Activated CD4-positive, alpha-beta T cell treated with anti-CD3 and anti-CD28 coated beads, Interleukin-2, Interleukin-6, amounts not matched to agents 100 ng/mL and 50 ng/mL, durations not matched to agents 16 hours and 8 hours (primary cell): ENCODE measurements at places on chromosomes 7 and 10.

GRCh38 chr10:3040069-3040468, 27.3 kb upstream of the PFKP start:
- no peak for DNase-seq

- peak; percentile 16 for DNase-seq
These were observed 4.4 kb downstream of the RNF216 start for GRCh38 chr7:5776894-5777660.

DNA sequence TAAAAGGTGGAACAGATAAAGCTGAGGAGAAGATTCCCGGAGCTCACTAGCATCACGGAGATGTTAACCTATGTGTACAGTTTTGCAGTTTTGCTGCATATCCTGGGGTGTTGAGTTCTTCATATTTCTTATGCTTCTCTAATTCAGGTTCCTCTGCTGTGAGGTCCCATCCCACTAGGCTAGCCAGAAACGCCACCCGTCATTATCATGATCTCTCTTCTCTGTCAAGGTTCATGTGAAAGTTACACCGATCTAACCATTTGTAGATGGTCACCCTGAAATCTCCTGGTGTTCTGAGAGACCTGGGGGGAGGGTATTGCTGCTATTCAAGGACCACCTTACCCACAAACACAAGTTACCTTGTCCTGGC, 136.3 kb downstream of the CCDC71L start:
- no peak for DNase-seq

DNA sequence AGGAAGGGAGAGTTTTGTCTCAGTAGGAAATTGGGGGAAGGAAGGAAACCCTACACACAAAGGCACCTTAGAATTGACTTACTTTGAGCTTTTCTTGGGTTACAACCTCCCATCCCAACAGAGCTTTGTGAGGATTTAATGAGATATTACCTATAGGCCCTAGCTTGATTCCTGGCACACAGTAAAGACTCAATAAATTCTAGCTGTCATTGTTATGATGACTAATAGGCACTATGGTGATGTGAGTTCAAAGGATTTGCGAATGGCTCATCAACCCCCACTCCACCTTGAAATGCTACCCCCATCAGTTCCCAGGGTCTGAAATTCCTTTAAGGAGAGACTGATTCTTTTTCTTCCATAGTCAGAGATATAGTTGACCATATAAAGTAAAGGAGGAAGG, 67.9 kb upstream of the SMNDC1 start:
- no peak for DNase-seq

- DNase-seq = no peak
These were observed 506 bp downstream of the CTTNBP2 start for GRCh38 chr7:117872561-117873309.

DNA sequence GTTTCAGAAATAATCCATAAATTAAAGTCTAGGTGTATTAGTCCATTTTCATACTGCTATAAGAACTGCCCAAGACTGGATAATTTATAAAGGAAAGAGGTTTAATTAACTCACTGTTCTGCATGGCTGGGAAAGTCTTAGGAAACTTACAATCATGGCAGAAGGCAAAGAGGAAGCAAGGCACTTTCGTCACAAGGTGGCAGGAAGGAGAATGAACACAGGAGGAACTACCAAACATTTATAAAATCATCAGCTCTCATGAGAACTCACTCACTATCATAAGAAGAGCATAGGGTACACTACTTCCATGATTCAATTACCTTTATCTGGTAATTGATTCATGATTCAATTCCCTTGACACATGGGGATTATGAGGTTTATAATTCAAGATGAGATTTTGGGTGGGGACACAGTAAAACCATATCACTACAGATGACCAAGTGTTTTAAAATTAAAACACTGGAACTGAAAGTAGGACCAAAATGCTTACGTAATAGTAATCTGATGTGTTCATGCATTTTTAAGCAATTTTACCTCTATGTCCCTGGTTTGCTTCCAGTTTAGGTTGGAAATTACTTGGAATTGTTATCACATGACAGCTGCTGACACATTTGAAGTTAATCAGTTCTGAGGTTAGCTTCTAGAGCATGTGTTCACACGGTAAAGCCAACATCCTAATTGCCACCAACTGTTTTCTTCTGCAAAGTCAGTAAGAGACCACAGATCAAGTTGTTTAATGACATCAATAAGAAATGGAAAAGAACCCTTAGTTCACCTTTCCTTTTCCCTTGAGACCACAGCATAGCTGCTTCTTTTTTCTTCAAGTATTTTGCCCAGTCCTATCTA, 48.4 kb upstream of the SEMA3C start:
- DNase-seq = no peak

GRCh38 chr7:17746020-17746530, 194.2 kb downstream of the SNX13 start:
- no peak for DNase-seq

DNA sequence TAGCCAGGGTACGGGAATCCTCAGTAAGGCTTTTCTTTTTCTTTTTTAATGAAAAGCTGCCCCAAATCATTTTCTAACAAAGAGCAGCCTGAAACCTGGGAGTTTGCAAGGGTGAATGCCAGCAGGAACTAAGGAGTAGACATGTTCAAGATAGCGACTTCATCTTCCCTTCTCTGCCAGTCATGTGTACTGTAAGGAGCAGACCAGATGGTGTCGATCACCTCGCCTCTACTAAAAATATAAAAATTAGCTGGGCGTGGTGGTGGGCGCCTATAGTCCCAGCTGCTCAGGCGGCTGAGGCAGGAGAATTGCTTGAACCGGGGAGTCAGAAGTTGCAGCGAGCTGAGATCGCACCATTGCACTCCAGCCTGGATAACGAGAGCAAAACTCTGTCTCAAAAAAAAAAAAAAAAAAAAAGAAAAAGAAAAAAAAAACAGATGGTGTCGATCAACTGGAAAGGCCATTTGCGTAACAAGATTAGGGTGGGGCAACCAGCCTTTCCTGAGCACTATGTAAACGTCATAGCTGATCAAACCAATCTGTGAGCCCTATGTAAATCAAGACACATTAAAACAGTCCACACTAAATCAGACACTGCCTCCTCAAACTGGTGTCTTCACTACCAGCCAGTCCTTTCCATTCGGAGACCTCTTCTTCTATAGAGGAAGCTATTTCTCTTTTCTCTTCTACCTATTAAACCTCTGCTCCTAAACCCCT, 33.8 kb downstream of the NOLC1 start:
- DNase-seq = no peak

- DNase-seq = no peak
These were observed 134.0 kb downstream of the SEMA3E start for GRCh38 chr7:83514977-83515376.

GRCh38 chr7:128361411-128362379, at the start of gene PRRT4:
PRRT4 (minus strand) TSS chr7:128361690.
- DNase-seq = peak; percentile 31

DNA sequence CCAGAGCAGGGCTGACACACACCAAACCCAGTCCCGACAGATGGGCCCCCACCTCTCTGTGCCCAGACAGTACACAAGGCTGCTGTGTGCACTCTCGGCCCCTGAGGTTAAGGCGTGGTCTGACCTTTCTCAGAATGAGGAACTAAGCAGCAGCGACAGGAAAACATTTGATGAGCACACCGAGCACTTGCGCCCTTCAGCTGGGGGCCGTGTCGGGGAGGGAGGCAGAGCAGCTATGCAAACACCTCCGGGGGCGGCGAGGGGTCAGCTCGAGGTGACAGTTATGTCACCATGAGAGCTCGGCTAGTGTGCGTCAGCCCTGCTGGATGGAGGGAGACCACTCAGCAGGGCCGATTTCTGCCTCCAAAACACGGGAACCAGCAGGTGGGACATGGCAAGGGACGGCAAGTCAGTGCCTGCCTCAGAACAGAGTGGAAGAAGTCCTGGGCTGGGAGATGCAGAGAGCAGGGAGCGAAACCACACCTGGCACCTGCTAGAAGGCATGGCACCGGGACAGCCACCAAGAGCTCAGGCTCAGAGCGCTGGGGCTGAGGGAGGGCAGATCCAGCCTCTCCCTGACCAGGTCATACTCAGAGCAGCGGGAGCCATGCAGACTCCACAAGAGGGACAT, 57.4 kb downstream of the CHST15 start:
- DNase-seq = peak; percentile 40

DNA sequence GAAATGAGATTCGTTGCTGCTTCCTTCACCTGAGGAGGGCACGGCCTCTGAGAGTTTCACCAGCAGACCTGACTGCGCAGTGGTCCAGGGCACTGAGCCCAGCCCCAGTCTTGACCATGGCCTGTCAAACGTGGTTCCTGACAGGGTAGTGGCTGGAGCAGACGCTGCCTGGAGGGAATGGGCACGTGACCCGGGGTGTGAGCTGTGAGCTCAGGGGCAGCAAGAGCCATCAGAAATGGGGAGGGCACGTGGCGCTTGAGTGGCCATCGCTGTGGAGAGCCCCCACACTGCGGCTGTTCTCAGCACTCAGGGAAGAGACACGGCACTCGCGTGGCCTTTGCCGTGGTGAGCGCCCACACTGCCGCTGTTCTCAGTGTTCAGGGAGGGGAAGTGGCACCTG, 12.0 kb downstream of the FAM20C start:
- no peak for DNase-seq

DNA sequence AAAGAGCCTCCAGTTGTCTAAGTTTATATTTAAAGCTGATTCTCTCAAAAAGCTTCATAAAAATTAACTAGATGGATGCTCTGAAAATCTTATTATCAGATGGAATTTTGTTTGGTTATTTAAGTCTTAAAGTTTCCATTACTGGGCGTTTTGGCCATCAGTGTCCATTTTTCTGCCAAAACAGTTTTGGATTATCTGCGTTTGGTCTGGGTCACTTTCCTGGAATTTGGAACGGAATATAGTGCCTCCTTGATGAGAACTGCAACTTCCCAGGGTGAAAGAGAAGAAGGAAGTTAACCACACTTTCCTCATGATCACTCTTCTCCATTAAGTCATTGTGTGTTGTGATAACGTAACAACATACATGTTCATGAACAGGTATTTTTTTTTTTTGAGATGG, 764.9 kb upstream of the AUTS2 start:
- no peak for DNase-seq

GRCh38 chr7:51228386-51228958, 88.1 kb downstream of the COBL start:
- no peak for DNase-seq

- DNase-seq = no peak
These were observed 29.3 kb downstream of the DOCK4 start for GRCh38 chr7:112176693-112177415.

- no peak for DNase-seq
These were observed 35.8 kb upstream of the NPSR1 start for GRCh38 chr7:34622182-34622581.

DNA sequence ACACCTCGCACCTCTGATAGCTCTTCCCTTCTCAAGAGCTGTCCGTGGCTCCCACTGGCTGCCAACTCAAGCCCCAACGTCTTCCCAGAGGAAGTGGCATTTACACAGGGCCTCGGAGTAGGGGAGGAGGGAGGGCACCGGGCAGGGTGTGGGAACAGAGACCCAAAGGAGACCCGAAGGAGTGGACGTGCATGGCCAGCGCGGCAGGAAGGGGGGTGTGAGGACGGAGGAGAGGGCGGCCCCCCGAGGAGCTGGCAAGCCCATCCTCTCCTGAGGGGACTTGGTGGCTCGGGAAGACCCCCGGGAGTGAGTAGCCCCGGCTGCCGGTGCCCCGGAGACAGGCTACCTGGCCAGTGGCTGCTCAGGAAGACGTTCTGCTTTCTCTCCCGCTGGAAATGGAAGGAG, 85.9 kb downstream of the FOXL3 start:
- DNase-seq = no peak

DNA sequence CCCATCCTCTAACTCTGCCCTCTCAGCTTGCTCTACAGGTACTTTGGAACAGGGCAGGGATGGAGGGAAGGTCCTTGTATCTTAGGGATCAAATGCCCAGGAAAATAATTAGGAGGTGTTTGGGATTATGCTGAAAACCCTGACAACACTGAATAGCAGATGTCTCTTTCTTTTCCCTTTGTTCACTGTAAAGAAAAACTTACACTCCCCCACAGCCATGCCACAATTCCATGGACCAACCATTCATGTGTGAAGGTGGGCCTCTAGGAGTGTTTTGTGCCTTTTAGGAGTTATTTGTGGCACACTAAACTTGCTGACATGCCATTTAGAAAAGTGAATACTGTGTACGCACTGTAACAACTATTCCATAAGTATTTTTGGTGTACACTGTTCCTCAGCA, 108.1 kb downstream of the SNX10 start:
- no peak for DNase-seq

DNA sequence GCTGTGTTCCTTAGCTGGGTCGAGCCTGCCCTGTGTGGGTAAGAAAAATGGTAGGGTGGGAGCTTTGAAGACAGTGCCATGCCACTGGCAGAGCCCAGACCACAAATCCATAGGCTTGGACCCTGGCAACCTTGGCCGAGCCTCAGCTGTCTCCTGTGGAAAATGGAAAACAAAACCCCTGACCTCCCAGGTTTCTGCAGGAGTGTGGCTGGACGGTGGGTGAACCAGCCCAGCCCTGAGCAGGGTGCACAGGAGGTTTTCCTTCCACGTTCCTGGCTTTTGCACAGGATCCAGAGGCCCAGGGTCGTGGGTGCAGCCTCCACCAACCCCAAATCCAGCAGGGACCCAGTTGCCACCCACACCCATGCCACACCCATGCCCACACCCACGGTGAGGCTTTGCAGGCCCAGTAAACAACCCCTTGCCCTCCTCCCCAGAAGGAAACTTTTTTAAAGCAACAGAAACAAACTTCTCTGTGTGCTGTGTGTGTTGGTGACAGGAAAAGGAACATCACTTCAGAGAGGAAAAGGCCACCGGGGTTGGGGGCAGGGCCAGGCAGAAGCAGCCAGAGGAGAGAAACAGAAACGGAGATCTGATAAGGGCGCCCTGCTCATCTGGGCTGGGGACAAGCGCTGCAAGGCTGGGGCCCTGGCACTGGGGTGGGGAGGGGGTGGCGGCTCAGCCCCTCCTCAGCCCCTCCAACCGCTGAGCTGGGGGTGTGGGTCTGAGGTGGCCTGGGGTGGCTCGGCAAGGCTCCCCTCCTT, 20.7 kb upstream of the ZMIZ1 start:
- DNase-seq = peak; percentile 54

DNA sequence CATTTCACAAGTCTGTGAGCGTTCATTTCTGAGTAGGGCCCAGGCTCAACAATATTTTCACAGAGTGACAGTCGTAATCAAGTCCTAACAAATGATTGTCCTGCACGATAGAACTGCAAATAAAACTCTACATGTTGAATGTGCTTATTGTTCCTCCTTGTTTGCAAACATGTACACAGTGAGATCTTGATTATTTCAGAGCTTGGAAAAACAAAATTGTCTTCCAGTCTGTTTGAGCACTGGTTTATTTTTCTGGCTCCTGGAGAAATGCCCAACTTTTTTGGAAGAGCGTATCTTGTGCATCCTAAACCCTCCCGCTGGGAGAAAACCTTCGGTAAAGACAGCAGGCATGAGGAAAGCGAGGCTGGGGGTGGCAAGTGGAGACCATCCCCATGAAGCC, 91.1 kb downstream of the TEX36 start:
- no peak for DNase-seq
